Right atrium auricular region (tissue), 2 donors: ENCODE measurements at places on chromosomes 4 and X. TPM values are rescaled to one million over a fixed set of nuclear protein-coding genes. Genes with fewer than 3 reads are reported as not detected.

DNA sequence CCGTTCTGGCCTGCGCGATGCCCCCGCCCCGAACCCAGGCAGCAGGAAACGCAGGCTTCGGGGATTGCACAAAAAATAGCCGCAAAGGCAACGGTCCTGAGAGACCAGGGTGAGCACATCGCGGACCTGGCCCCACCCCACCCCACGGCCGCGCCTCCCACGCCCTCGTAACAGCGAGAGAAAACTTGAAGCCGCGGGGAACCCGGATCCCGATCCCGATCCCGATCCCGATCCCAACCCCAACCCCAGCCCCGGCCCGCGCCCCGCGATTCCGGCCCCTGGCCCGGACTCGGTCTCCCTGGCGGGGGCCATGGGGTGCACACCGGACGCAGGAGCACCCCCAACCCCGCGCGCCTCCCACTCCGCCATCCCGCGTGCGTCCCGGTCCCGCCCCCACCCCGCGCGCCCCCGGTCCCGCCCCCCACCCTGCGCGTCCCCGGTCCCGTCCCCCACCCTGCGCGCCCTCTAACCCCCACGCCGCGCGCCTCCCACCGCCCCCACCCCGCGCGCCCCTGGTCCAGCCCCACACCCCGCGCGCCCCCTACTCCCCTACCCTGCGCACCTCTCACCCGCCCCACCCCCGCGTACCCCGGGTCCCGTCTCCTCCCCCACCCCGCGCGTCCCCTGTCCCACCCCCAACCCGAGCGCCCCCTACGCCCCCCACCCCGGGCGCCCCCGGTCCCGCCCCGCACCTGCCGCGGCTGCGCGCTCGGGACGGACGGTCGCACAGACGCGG, 29.0 kb downstream of the NOP14 start:
- peak overlapping the region; percentile 84 for H3K4me3 ChIP-seq
- peak overlapping the region; percentile 87 for H3K27ac ChIP-seq
- peaks cover 57% of the 10 kb centered on the region for H3K4me1 ChIP-seq
- H3K27me3 ChIP-seq = no peaks in the 10 kb centered on the region
- peaks cover 38% of the 10 kb centered on the region for H3K36me3 ChIP-seq

DNA sequence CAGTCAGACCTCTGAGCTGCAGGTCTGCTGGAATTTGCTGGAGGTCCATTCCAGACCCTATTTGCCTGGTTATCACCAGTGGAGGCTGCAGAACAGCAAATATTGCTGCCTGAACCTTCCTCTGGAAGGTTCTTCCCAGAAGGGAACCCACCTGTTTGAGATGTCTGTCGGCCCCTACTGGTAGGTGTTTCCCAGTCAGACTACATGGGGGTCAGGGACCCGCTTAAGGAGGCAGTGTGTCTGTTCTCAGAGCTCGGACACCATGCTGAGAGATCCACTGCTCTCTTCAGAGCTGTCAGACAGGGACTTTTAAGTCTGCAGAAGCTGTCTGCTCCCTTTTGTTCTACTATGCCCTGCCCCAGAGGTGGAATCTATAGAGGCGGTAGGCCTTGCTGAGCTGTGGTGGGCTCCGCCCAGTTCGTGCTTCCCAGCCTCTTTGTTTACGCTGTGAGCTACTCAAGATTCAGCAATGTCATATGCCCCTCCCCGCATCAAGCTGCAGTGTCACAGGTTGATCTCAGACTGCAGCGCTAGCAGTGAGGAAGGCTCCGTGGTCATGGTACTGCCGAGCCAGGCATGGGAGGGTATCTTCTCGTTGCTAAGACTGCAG, 44.1 kb upstream of the KDR start:
- no peaks in the 10 kb centered on the region for H3K36me3 ChIP-seq
- no peak overlapping the region for H3K27ac ChIP-seq
- DNase-seq = no peak
- H3K4me3 ChIP-seq = no peak overlapping the region
- H3K27me3 ChIP-seq = no peaks in the 10 kb centered on the region

DNA sequence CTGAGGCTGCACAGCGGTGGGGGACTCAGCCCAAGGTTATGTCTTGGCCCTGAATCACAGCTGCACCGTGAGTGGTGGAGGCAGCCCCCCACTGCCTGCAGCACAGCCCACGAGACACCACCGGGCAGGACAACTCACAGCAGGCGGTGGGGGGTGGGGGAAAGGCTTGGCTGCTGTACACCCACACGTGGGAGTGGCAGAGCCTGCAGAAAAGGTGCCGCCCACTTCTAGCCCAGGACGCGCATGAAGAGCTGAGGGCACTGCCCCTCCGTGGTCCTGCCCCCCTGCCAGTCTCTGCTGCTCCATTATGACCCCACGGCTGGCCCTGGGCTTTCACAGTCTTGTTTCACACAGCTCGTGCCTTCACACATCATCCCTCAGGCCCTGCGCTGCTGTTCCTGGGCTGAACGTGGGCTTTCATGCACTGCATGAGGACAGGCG, 40.8 kb downstream of the FGFRL1 start:
- H3K36me3 ChIP-seq = no peaks in the 10 kb centered on the region
- no peaks in the 10 kb centered on the region for H3K27me3 ChIP-seq
- no peak for DNase-seq
- H3K4me1 ChIP-seq = peaks cover 16% of the 10 kb centered on the region
- no peak overlapping the region for H3K4me3 ChIP-seq
- H3K27ac ChIP-seq = no peak overlapping the region

DNA sequence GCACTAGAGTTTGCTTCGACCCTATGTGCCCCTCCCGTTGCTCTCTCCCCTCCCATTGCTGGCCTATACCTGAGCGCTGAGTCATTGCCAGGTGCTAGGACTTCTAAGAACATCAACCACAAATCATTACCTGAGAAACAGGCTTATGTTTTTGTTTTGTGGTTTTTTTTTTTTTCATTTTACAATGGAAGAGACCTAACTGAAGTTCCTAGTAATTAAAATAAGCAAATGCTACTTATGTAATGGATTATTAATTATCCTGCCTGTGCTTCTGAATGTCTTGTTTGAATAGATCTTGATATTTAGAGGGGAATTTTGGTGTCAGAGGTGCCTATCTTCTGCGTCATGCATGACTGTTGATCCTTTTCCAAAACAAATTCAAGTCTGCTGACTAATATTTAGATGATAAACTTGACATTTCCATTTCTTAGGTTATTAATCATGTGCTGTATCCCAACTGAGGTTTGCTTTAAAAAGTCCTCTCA, 275.4 kb upstream of the CPEB2 start:
- H3K36me3 ChIP-seq = no peaks in the 10 kb centered on the region
- DNase-seq = no peak
- H3K4me1 ChIP-seq = no peaks in the 10 kb centered on the region
- H3K27me3 ChIP-seq = no peaks in the 10 kb centered on the region
- H3K27ac ChIP-seq = no peak overlapping the region

The COX18 gene
- total RNA-seq = 12.4 TPM

The IL2RG gene
- not detected for total RNA-seq

The HMGB3 gene
- total RNA-seq = 1.1 TPM
